GM12878 (cell line): ENCODE measurements at places on chromosomes 4 and X.

DNA sequence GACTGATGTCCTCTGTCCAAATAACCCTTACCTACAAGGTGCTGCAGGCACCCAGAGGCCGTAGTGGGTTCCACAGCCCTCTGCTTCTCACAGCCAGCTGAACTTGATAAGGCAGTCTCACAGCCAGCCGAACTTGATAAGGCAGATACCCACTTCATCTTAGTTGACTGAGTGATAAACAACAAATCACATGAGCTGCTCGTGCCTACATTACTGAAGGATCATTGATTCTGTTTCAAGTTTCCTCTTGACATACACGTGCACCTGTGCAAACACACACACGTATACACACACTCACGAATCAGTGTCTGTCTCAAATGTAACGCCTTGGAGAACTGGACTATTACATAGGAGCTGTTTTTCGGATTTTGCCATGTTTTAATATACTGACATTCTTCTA, 276.3 kb downstream of the DCTD start:
- no peak for DNase-seq

DNA sequence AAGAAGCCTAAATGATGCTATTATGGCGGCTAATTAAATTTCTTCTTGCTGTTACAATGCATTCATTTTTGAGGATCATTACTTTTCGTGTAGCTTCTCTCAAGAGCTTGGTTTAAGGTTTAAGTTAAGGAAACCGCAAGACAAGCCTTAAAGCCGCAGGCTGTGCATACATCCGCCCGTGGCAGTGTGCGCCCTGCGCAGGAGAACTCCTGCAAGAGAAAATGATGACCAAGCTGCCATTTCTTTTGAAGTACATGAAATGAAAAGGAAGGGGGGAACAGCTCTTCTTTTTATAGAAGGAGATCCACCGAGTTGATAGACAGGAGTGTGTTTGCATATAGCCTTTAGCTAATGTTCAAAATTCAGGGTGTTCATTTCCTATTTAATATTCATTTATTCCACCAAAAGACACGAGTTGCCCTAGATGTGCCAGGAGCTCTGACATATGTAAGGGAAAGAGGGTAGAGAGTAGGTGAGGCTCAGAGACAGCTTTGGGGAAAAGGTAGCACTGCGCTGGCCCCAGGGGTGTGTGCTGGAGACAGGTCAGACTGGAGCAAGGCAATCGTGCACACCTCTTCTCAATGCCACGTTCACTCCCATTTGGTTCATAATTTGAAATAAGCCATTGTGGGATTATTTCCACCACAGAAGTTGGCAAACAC, 112.1 kb upstream of the LDB2 start:
- DNase-seq = no peak

DNA sequence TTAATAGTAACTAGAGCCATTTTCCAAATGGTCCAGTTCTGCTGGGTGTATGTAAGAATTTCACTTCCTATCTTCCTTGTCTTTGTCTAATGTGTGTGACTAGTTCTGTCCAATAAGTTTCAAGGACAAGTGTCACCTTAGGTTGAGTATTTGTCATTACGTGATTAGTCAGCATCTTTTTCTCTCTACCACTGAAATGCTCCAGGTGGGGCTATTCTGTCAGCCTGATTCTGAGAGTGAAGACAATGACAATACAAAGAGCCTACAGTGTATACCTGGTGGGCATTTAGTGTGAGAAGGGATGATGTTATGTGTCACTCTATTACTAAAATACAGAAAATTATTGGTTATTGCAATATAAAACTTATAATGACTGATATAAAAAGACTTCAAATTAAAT, 876.3 kb downstream of the C4orf33 start:
- DNase-seq = no peak

- DNase-seq = peak; percentile 21
Observed at GRCh38 chrX:134186362-134187121, 50.4 kb upstream of the CCDC160 start.

- no peak for DNase-seq
Observed at GRCh38 chr4:6696611-6697010, 2.9 kb downstream of the S100P start.

GRCh38 chr4:89739311-89739988, 97.5 kb downstream of the SNCA start:
- DNase-seq = no peak

DNA sequence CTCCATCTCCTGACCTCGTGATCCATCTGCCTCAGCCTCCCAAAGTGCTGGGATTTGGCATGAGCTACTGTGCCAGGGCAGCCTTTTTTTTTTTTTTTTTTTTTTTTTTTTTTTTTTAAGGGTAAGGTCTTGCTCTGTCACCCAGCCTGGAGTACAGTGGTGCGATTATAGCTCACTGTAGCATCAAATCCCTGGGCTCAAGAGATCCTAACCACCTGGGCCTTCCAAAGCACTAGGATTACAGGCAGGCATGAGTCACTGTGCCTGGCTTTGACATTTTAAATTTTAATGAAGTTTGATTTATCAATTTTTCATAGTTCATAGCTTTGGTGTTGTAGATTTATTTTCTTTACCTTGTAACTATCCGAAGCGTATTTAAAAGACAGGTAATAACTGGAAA, 17.8 kb upstream of the OCIAD2 start:
- DNase-seq = no peak

GRCh38 chr4:148808416-148808815, 366.2 kb upstream of the NR3C2 start:
- no peak for DNase-seq

- no peak for DNase-seq
Observed at GRCh38 chrX:36803151-36803550, 205.0 kb upstream of the FAM47C start.

DNA sequence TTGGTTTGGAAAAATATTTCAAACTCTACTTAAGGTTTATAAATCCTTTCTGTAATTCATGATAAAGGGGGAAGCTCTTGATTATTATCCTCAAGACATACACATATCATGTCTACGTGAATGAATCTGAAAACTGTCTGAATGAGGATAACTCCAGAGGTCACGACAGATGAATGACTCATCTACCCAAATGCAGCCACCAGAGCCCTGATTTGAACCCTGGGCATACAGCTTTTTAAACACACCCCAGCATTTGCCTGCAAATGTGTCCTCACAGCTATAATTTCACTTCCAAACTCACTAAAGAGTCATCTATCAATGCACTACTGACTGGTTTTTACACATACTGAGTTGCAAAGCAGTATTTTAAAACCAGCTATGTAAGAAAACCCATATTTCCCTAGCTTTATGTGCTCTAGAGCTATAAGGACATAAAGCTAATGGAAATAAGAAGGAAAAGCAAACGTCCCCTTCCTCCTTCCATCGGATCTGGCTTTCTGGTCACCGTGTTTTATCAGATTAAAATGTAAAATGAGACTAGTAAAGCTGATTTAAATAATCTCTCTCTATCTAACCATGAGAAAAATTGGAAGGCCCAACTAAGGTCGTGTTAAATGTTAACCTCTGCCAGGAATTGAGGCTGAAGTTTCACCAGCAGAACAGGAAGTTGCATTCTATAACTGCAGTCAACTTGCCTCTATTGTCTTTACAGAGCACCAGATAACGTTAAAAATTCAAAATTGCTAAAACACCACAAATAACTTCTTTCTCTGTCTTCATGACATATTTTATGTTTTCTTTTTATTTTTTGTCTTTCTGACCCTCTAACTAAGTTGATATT, 63.1 kb upstream of the SPP1 start:
- no peak for DNase-seq

DNA sequence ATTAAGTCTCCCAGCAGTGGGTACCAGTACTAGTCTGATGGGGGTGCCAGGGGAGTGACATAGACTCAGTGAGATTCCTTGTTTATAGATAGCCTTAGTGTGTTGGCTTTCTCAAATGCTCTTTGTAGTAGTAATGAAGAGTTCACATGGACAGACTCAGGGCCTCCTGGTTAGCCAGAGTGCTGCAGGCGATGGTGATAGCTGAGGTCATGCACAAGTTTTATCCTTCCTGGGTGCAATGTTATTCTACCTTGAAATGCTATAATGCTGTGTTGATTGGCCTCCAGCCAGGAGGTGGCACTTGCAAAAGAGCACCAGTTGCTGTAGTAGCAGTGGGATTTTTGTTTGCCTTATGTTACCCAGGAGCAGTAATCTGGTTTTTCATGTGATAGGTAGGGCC, 35.5 kb upstream of the ADH4 start:
- no peak for DNase-seq

- no peak for DNase-seq
Observed at GRCh38 chr4:154329939-154330338, 161.7 kb downstream of the DCHS2 start.

DNA sequence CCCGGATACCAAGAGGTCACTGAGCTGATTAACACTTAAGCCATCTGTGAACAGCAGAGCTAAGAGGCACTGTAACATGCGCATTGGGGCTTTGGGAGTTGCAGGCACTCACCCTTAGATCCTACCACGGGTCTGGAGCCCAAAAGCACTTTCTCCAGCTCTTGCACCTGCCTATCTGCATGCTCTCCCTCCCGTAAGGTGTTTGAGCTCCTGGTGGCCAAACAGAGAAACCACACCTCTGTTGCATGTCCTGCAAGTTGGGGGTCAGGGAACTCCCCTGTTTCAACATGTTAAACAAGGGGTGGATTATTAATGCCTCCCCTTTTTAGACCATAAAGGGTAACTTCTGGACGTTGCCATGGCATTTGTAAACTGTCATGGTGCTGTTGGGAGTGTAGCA, 49.8 kb downstream of the GYPA start:
- no peak for DNase-seq

GRCh38 chr4:184324939-184325477, 107.3 kb upstream of the ENPP6 start:
- DNase-seq = no peak

- DNase-seq = no peak
Observed at GRCh38 chr4:89294573-89295269, 12.9 kb downstream of the GPRIN3 start.

GRCh38 chr4:14568351-14568750, 433.9 kb upstream of the CPEB2 start:
- DNase-seq = no peak

DNA sequence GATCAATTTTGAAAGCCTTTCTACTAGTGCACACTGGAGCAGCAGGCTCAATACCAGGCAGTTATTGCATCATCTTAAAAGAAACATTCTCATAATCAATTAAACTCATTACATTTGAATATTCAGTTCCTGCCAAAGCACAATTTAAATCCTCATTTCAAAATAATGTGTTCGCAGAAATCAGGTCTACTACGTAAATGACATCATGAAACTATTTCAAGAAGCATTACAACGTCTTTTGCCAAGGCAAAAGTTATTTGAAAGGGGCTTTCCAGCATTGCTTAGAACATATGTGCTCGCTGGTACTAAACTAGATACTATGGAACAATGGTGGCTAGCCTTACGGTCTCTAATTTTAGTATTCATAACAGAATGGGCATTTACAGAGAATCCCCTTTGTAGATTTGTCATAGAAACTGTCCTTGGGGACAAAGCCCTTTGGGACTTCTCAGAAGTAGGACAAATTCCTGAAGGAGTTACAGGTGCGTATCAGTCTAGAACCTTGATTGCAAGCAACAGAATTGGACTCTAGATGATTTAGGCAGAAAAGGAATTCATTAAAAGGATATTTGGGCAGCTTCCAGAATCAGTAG, 27.6 kb upstream of the HUWE1 start:
- peak; percentile 52 for DNase-seq

- no peak for DNase-seq
Observed at GRCh38 chrX:633043-633984, 2.7 kb downstream of the SHOX start.

DNA sequence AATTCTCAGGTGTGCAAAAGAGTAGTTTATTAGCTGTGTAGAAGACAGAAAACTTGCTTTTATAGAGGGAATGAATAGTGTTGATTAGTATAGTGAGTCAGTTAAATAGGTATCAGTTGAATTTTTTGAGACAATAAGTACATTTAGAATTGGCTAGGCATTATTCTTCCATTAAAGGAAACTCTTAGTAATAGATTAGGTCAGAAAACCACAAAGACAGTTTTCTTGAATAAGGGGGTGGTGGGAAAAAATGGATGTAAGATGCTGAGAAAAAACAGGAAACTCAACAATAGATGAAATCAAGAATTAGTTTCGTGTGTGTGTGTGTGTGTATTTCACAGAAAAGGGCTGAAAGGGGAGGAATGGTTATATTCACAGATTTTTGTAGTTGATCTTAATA, 16.8 kb downstream of the CD38 start:
- DNase-seq = no peak
